ENCODE measurements at places on chromosomes 1 and 21.

DNA sequence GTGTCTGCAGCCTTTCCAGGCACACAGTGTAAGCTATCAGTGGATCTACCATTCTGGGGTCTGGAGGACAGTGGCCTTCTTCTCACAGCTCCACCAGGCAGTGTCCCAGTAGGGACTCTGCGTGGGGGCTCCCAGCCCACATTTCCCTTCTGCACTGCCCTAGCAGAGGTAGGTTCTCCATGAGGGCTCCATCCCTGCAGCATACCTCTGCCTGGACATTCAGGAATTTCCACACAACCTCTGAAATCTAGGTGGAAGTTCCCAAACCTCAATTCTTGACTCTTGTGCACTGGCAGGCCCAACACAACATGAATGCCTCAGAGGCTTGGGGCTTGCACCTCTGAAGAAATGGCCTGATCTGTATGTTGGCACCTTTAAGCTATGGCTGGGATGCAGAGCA, 6.8 kb downstream of the CRYZ start:
- no peak for DNase-seq

GRCh38 chr1:94714152-94714551, 106.0 kb upstream of the SLC44A3 start:
- DNase-seq = no peak

- no peak for DNase-seq
These were observed 65.6 kb upstream of the DMRTA2 start for GRCh38 chr1:50488876-50489275.

GRCh38 chr1:235468004-235468403, 36.2 kb downstream of the B3GALNT2 start:
- peak; percentile 19 for DNase-seq

- peak; percentile 82 for DNase-seq
These were observed 21.4 kb downstream of the CNIH3 start for GRCh38 chr1:224637515-224637914.

GRCh38 chr1:180945151-180945550, 32.5 kb downstream of the KIAA1614 start:
- no peak for DNase-seq

GRCh38 chr1:37159102-37159501, 124.8 kb upstream of the GRIK3 start:
- DNase-seq = no peak

DNA sequence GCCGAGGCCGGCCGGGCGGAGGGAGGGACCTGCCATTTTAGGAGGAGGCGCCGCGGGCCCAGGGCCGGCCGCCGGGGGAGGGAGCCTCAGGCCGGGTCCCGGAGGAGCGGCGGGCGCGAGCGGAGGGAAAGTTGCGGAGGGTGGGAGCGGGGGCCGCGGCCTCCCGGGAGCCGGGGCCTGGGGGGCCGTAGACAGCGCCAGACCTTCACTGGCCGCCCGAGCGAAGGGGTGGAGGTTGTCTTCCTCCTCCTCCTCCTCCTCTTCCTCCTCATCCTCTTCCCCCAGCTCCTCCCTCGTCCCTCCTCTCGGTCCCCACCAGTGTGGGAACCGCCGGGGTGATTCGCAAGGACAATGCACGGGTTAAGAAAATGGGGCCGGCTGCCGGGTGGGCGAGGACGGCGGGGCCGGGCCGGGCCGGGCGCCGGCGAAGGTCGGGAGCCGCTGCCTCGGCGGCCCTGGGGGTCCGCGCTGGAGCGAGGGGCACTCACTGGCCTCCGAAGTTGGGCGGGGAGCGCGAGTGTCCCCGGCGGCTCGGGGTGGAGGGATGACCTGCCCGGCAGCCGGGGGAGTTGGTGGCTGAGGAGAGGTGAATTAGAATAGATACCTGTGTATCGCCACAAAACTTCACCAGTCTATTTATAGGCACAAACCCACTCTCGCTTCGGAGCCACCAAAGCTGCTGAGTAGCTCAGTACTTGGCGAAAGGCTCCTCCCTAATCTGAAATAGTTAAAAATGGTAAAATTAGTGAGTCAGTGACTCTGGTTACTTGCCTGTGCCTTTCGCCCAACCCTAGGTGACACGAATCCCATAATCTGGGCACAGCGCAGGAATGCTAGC, 1.3 kb downstream of the DYRK1A start:
- peak; percentile 42 for DNase-seq

- peak; percentile 42 for DNase-seq
These were observed at the start of gene PTCH2 for GRCh38 chr1:44842862-44843655. PTCH2 (minus strand) TSS chr1:44843253; CDS start chr1:44842932, 321 bp downstream.

GRCh38 chr1:167911413-167911812, 2.5 kb downstream of the ADCY10 start:
- DNase-seq = no peak

DNA sequence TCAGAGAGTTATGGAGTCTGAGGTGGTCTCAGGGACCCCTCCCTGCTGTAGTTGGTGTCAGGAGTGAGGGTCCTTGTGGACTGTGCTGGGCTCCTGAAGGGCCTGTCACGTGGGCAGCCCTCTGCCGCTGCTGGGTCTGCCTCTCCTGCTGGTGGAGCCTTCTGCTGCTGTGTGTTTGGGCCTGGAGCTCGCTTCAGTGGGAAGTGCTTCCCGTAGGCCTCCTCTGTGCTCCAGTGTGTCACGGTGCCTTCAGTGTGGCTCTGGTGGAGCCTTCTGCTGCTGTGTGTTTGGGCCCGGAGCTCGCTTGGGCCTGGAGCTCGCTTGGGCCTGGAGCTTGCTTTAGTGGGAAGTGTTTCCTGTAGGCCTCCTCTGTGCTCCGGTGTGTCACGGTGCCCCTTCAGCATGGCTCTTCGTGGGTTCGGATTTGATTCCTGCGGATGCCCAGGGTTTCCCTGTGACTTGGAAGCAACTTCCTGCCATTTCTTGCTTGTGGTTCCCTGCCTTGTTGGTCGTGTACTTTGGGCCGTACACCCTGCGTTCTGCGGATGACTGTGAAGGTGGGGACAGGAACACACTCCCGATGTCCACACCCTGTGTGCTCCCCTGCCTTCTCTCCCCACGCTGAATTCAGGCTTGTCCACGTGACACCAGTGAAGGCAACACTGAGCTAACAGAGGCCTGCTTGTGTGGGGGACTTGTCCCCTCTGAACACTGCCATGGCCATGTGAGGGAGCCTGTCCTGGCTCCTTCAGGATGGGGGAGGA, 19.5 kb downstream of the C1orf174 start:
- DNase-seq = no peak

DNA sequence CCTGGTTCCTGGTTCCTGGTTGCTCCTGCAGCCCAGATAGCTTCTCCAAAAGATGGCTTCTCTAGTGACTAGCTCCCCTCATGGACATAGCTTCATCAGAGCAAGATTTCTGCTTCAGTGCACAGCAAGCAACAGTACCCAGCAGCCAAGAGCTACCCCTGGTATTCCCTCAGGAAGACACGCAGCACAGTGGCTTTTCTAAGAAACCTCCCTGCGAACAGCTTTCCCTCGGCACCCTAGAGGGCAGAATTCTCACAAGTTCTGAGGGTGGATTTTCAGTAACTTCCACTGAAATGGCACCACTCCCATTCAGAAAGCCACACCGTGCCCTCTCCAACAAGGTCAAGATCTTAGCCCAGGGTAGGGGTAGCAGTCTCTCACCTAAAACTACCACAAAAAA, 128.2 kb downstream of the EIF4G3 start:
- DNase-seq = no peak

Measured in fibroblast of mammary gland (primary cell).